ENCODE measurements at places on chromosomes 16 and 17.

DNA sequence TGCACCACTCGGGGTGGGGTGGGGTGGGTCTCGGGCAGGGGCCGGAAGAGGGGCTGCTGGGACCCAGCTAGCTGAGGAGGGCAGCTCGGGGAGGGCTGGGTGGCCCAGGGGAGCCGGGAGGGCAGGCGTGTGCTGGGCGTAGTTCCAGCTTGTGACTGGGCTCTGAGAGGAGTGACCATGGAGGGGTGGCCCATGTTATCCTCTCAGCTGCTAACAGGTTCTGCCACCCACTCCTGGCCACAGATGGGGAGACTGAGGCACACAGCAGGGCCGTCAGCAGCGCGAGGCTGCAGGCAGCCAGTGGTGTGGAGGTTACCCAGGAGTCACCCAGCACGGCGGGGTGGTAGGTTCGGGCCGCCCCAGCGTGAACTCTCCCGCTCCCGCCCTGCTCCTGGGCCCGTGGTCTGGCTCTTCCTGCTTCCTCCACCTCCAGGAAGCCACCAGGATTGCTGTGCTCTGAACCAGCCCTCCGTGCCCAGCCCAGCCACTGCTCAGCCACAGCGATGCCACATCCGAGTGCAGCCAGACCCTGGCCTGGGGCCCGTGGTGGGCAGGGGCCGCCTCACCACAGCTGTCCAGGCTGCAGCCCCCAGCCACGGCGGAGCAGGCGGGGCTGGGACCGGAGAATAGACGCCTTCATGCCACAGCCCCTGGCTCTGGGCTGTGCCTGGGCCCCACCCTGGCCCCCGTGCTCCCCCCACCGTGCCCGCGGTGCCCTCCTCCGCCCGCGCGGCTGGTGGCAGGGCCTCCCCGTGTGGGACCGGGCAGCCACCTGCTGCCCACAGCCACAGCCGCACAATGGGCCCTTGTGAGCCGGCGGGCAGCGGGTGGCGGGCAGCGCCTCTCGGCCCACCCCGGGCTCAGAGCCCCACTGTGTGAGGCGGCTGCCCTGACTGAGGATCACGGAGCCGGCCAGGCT is 26.3 kb upstream of the SSTR5 start:
- DNase-seq: no peak

DNA sequence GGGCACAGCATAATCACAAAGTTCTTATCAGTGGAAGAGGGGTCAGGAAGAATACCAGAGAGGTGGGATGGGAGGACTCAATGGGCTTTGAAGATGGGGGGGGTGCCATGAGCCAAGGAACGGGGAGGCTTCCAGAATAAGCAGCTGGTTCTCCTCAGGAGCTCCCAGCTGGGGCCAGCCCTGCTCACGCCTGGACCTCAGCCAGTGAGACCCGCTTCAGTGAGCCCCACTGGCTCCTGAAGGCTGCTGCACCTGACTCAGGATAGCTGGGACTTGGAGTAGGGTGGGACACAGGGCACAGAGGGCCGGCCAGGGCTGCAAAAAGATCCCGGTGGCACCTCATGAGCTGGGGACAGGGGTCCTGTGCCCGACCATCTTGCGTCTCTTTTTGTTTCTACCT is 24.4 kb upstream of the ZC3H18 start:
- DNase-seq: no peak

GRCh38 chr16:14148569-14148968 is 77.5 kb downstream of the MRTFB start:
- no peak for DNase-seq

GRCh38 chr16:660459-661183 is 7.3 kb upstream of the RHOT2 start:
- peak; percentile 97 for DNase-seq

GRCh38 chr17:10292057-10292937 is 80.5 kb downstream of the MYH13 start:
- no peak for DNase-seq

- peak; percentile 20 for DNase-seq
Observed at GRCh38 chr17:75808905-75809621, 24.5 kb downstream of the UNK start.

DNA sequence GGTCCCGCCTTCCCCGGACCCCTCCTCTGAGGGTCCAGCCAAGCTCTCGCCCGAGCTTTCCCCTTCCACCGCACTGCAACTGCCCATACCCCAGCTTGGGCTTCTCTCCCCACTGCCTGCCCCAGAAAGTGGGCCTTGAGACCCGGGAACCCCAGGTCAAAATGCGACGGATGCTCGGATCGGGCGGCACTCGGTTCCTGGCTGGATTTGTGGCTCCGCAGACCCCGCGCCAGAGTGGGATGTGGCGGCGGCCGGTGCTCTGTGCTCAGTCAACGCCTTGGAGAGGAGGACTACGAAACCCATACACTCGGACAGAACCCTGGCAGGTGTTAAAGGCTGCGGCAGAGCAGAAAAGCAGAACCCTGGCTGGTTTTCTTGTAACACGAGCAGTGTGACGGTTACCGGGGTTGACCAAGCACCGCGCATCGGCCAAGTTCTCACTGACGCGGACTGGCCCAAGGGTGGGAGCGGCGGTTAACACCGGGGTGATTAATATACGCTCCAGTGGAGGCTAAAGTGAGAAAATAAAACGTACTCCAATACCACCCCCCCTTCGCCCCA is 885 bp upstream of the SLFN13 start:
- no peak for DNase-seq

DNA sequence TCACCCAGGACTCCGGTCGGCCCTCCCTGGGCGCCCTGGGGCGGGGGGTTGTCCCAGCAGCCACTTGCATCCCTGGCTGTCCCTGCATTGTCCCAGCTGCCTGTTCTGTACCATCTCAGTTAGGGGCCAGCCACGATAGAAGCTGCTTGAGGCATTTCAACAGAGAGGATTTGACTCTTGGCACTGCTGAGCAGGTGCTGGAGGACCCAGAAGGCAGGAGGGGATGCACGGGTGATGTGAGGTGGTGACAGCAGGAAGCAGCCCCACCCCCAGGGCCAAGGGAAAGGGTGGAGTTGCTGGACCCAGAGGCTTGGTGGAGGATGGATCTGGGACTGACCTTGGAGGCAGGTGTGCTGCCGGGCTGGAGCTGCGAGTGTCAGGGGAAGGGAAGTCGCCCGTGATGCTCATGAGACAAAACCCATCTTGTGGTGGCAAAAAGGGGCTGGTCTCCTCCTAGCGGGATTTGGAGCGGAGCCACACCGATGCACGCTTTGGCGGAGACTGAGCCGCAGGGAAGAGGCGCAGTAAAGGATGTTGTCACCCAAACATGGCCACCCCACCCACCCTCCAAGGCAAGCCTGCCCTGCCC is 188.0 kb upstream of the GSE1 start:
- no peak for DNase-seq

- no peak for DNase-seq
Observed at GRCh38 chr16:88010968-88011483, 59.8 kb downstream of the BANP start.

Measured in K562 (cell line).